Central memory CD8-positive, alpha-beta T cell (primary cell): ENCODE measurements at places on chromosomes 4 and X.
A peak's percentile ranks its signal among the peaks of the same experiment; 100 is the strongest.

DNA sequence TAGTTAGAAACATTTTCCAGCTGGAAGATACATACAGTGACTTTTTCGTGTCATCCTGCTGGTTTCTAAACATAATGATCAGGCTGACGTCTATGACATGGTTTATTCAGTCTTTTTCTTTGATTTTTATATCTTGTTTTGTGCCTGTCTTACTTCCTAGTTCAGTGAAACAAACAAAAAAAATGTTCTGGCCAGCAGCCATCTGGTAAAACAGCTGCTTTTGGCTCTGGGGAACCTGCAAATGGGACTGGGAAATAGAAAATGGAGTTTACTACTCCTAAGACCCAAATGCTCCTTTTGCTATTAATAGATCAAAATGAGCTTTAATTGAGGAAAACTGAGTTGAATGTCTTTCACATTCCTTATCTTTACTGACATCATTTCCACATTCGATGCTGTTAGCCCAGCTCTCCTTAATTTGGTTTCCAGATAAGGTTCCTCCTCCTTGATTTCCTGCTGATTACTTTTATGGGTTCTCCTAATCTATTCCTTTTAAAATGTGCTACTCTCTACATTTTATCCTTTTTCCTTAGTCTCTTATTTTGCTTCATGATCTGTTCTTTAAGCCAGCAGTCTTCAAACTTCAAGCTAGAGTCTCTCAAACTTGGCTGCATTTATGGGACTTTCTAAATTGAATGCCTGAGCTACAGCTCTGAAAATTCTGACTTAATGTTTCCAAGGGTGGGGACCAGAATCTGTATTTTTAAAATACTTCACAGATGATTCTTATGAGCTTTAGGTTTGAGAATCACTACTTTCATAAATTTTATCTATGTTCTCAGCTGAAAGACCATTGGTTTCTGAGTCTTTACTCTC, 499.5 kb downstream of the ANKRD50 start:
- no peak for DNase-seq

DNA sequence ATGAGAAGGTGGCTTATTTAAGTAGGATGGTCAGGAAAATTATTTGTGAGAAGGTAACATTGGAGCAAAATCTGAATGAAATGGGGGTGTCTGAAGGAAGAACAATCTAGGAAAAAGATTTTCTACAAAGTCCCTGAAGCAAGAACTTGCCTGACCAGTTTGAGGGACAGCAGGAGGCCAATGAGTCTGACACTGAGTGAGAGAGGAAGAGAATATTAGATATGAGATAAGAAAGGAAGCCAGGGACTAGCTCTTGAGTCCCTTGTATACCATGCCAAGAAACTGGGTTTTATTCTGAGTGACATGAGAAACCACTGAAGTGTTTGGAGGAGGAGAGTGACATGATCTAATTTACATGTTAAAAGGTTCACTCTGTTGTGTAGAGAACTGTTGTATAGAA, 1478.9 kb downstream of the RPA4 start:
- DNase-seq = no peak

DNA sequence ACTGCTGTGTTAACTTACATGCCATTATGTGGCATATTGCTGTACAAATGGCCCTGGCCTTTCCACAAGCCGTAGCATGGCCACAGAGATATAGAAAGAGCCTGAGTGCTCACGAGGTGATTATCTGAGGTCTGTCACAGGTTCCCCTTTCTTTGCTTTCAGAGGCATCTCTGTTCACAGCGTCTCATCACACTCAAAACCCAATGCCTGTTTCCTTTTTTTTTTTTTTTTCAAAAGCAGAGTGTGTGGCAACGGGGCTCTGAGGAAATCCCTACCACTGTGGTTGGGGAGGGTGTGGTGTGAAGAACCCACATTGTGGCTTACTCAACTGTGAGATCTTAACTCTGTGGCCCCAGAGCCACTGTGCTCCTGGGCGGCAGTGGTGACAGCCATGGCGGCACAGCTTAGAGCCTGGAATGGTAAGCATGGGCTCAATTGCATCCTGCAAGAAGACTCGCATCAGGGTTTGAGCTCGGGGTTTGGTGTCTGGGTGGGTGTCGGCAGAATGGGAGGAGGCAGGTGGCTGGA, 30.8 kb downstream of the RTL5 start:
- DNase-seq = peak; percentile 51

- no peak for DNase-seq
Observed at GRCh38 chrX:29690061-29690460, 525.3 kb upstream of the MAGEB2 start.

GRCh38 chr4:148843625-148844024, 401.4 kb upstream of the NR3C2 start:
- DNase-seq = no peak

DNA sequence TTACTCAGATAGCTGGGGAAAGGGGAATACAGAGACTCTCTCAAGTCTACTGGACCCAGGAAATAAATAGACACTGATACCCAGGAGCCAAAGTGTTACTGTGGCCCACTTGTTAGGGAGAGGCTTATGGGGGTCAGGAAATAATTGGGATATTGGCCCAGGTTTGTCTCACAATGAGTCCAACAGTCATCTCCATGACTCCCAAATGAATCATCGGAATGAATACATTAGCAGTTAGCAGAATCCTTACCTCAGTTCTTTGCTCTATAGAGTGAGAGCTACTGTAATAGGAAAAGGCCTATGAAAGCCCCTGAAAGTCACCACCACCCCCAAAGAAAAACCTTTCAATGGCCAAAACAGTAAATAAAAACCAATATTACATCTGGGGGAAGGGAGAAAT, 42.4 kb upstream of the ARHGEF6 start:
- DNase-seq = no peak

- no peak for DNase-seq
Observed at GRCh38 chrX:57651169-57651919, 28.7 kb downstream of the NLRP2B start.

- DNase-seq = no peak
Observed at GRCh38 chr4:13903061-13903460, 275.5 kb upstream of the BOD1L1 start.

DNA sequence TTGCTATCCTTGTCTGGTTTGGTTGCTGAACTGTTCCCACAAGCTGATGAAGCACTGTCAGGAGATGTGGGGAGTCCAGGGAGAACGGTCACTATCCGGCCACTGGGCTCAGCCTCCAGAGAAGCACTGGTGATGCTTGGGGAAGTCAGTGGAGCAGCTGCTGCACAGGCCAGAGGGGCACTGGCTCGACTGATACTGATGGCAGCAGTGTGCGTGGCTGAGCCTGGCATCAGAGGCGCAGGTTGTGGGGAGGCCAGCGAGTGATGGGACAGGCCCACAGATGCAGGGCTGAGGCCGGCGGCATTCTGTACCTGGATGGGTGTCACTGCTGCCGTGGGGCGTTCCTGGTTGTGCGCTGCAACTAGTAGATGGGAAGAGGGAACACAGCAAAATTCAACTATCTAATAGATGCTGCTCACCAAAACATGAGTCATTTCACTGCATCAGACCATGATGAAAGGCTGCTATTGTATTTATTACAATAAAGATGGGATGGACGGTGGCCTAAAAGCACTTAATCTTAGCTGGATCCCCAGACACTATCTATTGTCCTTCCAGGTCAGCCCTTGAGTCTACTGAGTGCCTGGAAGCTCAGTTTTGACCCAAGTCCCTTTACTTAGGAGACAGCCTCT, 106.3 kb upstream of the CBR4 start:
- DNase-seq = no peak

DNA sequence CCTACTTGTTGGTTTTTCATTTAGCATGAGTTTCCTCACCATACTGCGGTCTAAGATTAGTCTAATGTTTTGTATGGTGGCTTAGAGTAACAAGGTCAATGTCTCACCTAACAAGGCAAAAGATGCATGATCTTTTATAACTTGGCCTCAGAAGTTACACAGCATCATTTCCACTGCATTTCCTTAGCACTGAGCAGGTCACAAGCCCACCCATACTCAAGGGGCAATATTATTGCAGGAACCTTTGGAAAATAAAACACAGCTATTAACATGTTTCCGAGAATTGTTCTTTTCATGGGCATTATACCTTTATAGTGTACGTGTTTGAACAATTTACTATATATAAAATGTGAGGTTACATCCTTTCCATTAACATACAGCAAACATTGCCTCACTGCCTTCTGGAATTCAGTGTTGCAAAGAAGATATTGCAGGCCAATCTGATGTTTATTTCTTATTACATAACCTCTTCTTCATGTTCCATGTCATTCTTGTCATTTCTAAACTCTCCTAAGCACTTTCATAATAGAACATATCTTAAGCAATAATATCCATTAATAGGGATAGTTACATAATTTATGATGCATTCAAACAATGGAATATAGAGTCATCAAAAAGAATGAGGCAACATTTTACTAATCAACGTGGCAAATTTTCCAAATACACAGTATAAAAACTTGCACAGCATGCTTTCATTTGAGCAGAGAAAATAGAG, 153.8 kb downstream of the AREG start:
- DNase-seq = no peak

GRCh38 chrX:106862972-106863688, 40.0 kb downstream of the RIPPLY1 start:
- DNase-seq = no peak

DNA sequence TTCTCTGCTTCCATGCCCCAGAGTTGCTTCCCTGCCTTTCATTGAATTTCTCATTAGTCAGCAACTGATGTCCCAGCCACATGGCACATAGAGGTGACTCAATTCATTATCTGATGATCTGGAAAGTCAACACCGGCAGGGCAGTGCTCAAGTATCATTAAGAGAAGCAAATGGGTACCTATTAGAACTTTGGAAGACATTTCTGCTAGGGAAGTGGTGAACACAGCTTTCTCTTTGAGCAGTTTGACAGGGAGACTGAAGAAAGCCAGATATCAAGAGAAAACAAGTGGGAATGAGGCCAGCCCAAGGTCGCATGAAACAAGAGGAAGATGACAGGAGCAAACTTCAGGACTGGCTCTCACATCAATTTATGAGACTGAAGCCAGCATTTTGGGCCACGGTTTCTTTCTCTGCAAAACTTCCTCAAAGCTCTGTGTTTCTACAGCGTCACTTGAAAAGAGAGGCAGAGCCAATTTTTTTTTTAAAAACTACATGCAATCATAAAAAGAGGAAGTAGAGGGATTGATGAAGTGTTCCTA, 108.3 kb upstream of the RPS6KA3 start:
- DNase-seq = no peak

GRCh38 chr4:138449938-138450337, 207.8 kb upstream of the SLC7A11 start:
- DNase-seq = no peak

DNA sequence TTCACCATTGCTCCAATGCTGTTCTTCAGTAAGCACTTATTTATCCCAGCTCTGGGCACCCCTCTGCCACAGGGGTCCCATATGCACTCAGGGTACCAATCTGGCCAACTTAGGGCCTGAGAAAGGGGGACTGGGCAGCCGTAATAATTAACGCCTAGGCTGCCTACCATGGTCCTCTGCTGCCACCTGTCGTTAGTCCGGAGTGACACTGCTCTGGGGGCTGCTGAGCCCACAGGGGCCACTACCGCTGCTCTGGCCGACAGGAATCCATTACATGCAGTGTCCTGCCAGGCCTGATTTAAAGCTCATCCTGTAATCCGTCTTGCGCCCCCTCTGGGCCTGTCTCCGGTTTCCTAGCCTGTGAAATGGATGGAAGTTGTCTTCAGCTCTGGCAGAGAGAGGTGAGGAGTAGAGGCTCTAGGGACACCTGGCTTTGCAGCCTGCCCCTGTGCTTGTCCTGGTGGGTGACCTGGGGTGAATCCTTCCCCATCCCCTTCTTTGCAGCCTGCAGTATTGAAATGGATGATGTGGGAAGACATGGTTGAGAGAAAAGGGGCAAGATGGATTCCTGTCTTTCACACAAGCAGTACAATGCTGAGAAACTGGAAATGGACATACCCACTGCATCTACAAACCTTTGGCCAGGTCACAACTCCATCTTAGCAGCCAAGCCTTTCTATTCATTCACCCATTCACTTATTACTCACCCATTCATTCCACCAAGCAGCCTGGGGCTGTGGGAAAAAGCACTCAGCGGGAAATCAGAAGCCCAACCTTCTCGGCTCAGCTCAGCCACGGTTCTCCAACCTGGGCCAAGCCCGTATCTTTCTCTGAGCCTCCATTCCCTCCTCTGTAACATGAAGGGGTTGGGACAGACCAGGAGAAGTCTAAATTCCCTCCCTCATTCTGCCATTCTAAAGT, 116.3 kb upstream of the NALF2 start:
- DNase-seq = no peak

DNA sequence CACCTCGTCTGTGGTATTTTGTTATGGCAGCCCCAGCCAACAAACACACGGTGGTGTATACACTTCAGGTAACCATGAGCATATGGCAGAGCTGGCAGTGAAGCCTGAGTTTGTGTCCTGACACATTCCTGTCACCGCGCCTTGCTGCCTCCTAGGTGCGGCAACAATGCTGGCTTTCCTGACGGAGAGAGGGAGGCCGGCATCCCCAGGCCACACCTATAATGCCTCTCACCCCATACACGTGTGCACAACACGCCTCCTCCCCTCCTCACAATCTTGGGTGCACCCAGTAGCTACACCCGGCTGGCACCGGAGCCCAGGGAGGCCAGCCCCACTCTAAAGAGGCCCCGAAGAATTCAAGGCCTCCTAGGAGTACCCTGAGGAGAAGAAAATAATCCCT, 158.5 kb downstream of the NSUN7 start:
- no peak for DNase-seq

- DNase-seq = no peak
Observed at GRCh38 chrX:123797543-123798447, 62.1 kb upstream of the XIAP start.

GRCh38 chr4:56752985-56753384, 68.5 kb downstream of the SPINK2 start:
- DNase-seq = no peak

GRCh38 chr4:36841583-36842326, 402.8 kb upstream of the NWD2 start:
- no peak for DNase-seq

- no peak for DNase-seq
Observed at GRCh38 chr4:53005149-53005546, 143.0 kb downstream of the RASL11B start.

- no peak for DNase-seq
Observed at GRCh38 chr4:75243570-75243969, 270.6 kb downstream of the RCHY1 start.

GRCh38 chr4:53476232-53477037, 99.0 kb downstream of the FIP1L1 start:
- no peak for DNase-seq

DNA sequence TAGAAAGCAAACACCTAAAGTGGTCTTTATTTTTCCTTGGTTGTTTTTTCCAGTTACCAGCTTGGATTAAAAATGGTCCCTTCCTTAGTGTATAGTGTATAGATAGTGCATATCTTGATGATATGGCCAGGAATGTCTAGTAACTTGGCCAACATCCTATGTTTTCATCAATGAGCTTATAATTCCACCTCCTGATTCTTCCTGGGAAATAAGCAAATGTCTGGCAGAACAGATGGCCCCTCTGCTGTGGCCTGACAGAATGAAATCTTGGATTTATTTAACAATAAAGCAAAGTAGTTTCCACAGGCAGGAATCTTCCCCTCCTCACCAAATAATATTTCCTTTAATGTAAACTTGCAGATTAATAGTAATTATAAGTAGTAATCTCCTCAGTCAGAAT, 6.1 kb downstream of the SCARB2 start:
- DNase-seq = no peak
